ENCODE measurements at places on chromosomes 11 and 22.

DNA sequence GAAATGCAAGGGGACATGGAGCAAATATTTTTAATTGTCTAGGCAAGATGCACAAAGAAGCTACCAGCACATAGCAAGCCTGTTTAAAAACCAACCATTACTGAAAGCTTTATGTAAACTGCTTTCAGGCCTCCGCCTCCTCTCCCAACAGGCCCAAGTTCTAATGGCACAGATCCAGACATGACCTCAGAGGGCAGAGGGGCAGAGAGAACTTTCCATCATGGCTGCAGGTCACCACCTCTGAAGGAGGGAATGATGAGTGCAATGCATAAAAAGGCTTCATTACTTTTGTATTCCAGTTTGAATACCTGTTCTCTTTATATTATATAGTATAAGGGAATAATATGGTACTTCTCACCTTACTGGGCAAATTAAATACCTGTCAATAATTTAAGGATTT, 15.2 kb downstream of the DDX17 start:
- DNase-seq: no peak

DNA sequence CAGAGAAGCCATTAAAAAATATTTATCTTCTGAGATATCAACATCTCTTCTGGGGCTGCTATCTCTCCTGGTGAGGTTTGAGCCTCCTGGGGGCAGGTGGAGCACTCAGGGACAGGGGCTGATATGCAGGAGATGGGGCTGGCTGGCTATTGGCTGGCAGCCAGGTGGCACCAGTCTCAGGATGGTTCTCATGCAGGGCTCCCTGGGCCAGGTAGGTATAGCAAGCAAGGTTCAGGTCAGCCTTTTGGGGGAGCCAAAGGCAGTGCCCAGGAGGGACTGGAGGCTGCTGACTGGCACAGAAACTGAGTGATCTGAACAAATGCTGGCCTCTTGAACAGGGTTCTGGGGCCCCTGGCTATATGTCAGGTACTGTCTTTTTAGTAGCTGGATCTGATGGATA, 29.7 kb upstream of the EMSY start:
- DNase-seq: no peak

DNA sequence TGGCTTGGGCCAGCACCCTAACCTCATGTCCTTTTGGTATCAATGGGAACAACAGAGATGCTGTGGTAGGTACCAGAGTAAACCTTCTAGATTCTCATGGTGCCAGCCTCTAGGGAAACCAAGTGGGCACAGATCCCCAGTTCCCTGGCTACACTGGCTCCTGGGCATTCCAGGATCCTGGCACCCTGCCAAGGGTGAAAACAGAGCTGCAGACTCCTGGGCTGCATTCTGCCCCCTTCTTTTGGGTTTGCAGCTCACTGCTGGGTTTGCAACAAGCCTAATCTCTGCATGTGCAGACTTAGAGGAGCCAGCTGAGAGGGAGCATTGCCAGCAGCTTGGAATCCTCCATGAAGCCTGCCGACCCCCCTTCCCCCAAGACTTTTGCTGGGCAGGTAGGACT, 30.6 kb downstream of the PRDM11 start:
- no peak for DNase-seq

- no peak for DNase-seq
Measured at GRCh38 chr11:74720596-74721478, 10.4 kb downstream of the CHRDL2 start.

DNA sequence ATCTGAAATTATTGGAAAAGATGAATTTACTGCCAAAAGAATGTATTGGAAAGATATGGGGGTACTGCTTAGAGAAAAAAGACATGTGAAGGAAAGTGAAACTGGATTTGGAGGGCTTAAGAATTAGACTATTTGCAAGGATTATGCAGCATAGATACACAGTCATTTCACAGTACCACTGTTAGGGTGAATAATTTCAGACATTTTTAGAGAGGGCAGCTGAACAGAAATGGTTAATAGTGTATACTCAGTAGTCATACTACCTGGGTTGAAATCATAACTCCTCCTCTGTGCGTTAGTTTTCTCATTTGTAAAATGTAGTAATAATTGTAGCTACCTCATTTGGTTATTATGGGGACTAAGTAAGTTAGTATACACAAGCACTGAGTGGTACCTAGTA, 33.0 kb downstream of the GAS2 start:
- DNase-seq: no peak

GRCh38 chr22:49370627-49371301, 456.9 kb downstream of the BRD1 start:
- no peak for DNase-seq

DNA sequence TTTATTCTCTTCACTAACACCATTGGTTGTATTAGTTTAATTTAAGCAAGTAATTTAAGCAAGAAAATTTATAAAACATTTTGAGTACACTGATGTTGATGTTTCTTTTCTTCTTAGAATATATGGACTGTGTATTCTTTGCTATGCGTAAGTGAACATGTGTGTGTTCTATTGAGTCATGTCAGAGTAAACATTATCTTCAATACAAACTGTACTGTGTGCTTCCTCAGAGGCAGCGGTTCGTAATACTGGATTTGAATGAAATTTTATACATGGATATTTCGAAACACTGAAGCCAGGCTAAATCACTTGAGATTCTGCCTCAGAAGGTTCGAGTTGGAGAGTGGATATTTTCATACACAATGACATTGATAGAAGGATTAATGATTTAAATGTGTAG, 452.6 kb downstream of the LUZP2 start:
- no peak for DNase-seq

- no peak for DNase-seq
Measured at GRCh38 chr11:1404461-1405185, 14.9 kb downstream of the BRSK2 start.

DNA sequence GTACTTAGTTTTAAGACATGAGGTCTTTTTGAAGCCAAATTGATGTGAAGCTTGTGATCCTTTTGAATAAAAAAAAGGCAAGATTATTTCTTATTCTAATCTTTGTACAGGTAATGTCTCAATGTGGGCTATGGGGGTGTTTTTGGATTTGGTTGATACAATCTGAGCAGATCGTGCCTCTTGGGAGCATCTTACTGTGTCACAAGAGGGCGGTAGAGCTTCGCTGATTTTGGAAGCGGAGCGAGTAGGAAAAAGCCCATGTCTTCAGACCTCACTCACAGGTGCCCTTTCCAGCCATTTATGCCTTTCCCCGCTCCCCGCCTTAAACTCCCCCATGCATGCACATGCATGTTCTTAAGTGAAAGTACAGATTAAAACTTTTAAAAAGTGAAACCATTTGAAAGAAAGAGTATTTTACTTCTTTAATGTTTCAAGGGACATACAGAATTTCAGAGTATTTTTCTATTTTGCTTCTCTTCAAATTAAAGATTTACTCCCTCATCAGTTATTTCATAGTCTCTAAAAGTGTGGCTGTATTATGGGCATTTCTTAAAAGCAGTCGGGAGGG, 18.8 kb downstream of the DDX25 start:
- peak; percentile 77 for DNase-seq

DNA sequence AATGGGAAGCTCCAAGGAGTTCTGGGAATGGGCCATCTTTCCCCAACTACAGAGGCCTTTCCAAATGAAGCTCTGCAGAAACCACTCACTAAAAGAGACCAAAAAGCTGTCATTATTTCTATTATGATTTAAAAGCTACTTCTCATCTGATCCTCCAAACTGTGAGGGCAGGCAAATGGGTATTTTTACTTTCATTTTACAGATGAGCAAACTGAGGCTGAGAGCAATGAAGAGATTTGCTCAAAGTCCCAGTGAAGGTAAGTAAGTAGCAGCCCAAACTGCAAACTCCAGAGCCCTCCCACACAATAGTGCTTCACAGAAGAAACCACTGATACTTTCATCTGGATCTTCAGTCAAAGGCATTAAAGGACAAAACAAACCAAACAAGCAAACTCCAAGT, 1.4 kb downstream of the RSPH14 start:
- DNase-seq: no peak

DNA sequence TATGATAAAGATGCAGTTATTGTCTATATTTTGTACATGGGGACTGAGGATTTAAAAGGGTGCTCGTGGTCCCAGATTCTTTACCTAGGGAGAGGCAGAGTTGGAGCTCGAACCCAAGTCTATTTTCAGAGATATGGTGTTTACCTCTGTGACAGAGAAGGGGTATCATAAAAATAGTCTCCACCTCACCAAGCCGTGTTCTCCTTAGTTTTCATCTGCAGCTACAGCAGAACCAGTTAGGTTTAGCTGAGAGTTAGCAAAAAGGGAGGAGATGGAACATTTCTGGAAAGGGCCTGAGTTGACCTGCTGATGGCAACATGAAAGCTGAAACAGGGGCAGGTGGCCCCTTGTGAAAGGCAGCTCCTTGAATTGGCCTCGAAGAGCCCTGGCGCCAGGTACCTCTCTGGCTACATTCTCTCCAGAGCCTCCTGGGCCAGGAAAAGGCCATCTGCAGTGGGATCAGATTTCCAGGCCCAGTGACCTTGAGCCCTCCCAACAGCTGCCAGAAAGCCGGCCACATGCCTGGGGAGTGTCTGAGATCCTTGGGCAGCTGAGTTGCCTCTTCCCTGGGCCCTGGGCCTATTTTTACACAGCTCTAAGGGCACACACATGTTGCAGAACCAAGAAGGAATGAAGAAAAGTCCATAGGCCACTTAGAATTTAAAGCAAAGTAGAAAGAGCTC, 136.6 kb downstream of the NAV2 start:
- no peak for DNase-seq

- no peak for DNase-seq
Measured at GRCh38 chr22:42651134-42651533, 1.9 kb upstream of the CYB5R3 start.

- DNase-seq: no peak
Measured at GRCh38 chr22:46777609-46777970, 15.1 kb downstream of the TBC1D22A start.

GRCh38 chr11:72327606-72328005, 83.6 kb upstream of the PHOX2A start:
- DNase-seq: no peak

GRCh38 chr22:27070594-27070993, 413.2 kb downstream of the MIAT start:
- no peak for DNase-seq

GRCh38 chr11:6319001-6319703, 1.1 kb downstream of the CAVIN3 start:
- DNase-seq: no peak

GRCh38 chr22:19867617-19868016, 12.9 kb upstream of the GNB1L start:
- DNase-seq: no peak

DNA sequence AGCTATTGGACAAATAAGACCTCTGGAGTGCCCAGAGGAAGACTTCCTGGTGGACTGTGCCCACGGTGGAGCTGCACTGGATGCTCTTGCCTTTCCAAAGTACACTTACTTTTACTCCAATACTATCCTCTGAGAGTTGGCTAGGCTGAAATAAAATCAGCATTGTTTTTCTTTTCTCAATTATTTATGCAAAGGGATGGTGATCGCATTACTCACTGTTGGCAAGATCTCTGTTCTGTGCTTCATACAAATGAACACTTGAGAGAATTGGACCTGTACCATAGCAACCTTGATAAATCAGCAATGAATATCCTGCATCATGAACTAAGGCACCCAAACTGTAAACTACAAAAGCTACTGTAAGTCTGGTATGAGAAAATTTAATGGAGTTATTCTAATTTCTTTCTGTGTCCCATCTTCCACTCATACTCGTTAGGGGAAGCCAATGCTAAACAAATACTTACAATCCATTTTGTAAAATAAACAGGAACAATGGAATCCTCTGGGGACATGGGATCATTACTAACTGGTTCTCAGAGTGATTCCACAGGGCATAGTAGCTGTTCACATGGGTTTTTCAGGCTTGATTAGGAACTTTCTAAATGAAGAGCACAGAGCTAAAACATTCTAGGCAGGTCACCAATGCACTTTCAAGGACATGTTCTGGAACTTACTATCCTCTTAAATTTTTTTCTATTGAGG, 26.3 kb downstream of the NLRP14 start:
- DNase-seq: no peak

- DNase-seq: no peak
Measured at GRCh38 chr11:32987851-32988250, 27.8 kb upstream of the DEPDC7 start.

GRCh38 chr11:34154059-34154875, 48.8 kb downstream of the NAT10 start:
- DNase-seq: no peak

DNA sequence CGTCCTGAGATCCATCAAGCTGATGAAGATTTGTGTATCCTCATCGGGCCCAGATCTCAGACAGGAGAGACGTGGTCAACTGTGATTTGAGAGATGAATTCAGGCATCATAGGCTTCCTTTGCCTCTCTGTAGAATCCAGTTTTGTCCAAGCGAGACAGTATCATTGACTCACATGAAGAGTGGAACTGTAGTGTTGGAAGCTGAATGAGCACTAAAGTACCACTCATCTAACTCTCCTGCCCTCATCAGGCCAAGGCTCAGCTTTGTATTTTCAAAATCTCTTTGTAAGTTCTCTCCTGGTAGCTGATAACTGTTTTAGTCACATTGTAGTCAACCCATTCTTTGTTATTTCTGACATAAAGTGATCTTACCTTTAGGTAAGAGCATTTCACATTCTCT, 85.1 kb downstream of the KIRREL3 start:
- DNase-seq: no peak

DNA sequence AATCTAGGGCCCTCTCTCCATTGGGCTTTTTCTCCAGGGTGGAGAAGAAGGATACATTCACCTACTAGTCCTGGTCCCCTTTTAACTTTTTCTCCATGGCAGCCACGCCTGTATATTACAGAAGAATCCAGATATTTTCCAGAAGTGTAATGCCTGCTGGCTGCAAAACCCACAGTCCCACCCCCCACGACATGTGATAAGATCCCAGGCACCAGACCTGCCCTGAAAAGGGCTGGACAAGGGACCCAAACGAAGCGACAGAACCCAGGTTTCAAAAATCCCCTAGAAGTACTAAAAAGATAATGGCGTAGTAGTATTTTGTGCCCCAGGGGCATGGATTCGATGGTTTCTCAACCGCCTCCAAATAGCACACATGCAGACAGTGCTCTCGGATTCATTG, 2.8 kb downstream of the WT1 start:
- DNase-seq: no peak

DNA sequence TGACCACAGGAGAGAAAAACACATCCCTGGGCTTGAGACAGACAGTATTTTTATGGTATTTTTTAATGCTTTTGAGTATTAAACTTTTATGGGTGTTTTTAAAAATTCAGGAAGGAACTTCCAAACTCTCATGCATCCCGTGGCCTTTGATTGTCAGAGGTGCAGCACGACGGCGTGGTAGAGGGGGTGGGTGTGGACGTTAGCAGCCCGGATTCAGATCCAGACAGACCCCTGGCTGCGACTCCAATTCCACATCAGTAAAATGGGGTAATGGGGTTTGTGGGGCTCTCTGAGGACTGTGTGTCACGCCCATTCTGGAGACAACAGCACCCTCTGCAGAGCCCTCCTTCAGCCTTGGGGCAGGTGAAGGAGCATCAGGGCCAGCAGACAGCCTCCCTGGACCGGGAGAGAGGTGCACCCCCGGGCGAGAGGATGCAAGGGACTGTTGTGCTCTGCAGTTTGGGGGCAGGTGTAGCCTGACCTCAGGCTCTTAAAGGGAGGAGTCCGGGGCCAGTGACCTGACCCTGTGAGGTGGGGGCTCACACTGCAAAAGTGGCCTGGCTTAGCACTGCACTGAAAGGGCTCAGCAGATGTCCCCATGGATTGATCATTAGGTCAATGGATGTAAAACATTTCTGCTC, 1024.3 kb downstream of the TBC1D22A start:
- DNase-seq: no peak
